ENCODE measurements at places on chromosomes 1 and 21. TPM values are rescaled to one million over a fixed set of nuclear protein-coding genes. Genes with fewer than 3 reads are reported as not detected.

GRCh38 chr1:151680391-151680790, 36.2 kb downstream of the CELF3 start:
- DNase-seq: no peak

DNA sequence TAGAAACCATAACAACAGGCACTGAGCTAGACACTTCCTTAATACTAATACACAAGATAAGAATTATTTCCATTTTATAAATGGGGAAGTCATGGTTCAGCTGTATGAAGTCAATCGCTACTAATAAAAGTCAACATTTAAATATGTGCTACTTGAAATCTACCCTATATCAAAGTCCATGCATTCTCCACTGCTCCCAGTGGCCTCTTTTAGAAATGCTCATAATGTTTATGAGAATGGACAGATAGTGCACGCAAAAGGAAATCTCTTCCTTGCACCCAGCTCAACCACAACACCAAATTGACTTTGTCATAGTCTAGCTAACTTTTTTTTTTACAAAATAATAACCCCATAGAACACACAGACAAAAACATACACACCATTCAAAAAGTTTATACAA, 281.7 kb upstream of the CXADR start:
- DNase-seq: no peak

GRCh38 chr21:45899317-45900033, 82.1 kb upstream of the COL6A1 start:
- no peak for DNase-seq

DNA sequence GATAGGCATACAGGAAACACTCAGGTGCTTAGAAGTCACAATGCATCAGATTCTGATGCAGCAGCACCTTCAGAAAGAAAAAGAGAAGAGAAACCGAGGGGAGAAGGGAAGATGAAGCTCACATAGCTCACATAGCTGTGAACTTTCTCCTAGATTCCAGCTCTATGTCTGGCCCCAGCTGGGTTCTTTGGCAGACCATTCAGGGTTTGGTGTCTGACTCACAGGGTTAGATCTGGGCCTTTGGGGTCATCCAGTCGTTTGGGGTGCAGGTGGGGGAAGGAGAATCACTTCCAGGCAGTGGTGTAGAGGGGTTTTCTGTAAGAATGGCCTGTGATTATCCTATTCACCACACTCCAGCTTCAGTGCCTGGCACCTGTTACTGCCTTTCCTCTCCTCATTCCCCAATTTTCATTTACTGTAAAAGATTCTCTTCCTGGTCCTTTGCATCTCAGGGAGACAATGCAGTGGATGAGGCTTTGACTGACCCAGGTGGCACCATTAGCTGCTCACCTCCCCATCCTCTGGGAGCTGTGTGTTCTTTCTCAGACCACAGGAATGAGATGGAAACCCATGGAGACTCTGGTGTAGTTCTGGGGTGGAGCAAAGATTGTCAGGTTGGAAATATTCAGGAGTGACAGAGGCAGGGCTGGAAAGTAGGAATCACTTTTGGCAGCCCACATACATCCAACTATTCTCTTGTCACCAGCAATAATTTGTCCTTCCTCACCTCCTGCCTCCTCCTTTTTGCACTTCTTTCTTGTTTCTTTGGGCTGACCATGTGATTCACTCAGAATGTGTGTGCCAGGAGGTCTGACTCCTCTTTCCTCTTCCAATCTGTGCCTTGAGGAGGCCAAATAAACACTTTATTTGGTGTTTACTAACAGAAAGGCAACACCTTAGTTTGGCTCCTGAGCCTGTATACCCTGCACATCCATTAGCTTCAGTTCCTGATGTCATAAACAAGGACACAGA, 103.3 kb downstream of the PAPPA2 start:
- DNase-seq: no peak

GRCh38 chr1:86146566-86146965, 10.0 kb downstream of the COL24A1 start:
- no peak for DNase-seq

DNA sequence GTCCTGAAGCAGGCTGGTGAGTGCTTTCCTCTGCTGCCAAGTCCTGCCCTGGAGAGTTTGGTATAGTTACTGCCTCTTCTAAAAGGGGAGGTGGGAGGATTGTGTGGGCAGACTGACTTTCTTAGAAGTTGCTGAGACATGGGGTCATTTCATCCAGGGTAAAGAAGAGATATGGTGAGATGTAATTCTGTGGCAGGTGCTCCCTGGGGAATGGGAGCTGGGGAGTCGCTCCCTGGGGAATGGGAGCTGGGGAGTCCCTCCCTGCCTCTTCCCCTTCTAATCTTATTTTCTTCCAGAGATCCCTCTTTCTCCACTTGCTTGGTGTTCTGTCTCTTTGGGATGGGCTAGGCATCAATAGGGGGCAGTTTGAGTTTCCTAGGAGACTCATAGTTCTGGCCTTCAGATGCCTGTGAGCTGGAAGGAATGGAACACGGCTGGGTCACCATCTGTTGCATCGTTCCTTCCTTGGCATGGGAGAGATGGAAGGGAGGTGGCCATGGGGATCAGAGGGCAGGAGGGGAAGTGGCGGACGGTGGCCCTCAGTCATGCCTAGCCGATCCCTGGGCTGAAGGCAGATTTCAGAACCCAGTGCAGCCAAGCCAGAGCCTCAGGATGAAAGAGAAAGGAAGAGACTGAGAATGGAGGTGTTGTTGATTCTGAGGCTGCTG, 59.0 kb downstream of the NFASC start:
- no peak for DNase-seq

DNA sequence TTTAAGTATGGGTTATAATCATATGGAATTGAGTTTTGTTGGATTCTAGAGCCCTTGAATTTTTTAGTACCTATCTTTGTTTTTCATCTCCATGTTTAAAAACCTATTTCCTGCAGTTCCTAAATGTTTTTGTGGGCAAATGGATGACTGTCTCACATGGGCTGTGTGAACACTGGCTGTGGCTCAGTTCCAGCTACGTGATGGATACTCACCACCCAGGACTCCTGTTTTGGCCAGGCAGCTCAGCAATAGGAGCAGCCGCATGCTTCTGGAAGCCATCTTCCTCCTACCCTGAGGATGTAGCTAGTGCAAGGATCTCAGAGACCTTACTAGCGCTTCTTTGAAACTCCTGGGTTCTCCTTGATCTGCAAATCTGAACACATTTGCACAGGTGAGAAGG, 2.8 kb downstream of the REG4 start:
- no peak for DNase-seq

GRCh38 chr21:14533499-14534428, 12.4 kb downstream of the SAMSN1 start:
- DNase-seq: peak; percentile 20

- DNase-seq: no peak
These were observed 5.0 kb downstream of the RAP1GAP start for GRCh38 chr1:21663951-21664805.

DNA sequence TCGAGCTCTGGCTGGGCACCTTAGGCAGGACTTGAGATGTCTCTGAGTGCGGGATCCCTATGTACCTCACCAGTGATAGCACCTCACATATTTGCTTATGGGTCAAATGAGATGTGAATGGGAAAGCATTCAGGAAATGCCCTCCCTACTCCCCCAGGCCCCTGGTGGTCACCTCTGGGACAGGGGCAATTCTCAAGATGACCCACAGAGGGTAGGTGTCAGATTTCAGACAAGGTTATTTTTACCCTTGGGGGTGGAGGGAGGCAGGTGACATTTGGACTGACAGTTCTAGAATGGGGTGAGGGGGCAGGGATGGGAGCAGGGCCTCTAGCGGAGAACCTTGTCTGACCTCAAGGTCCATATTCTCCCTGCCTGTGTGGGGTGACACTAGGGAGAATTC, 27.1 kb downstream of the ACOT11 start:
- DNase-seq: no peak

GRCh38 chr1:168628807-168629206, 52.4 kb downstream of the XCL1 start:
- peak; percentile 68 for DNase-seq

DNA sequence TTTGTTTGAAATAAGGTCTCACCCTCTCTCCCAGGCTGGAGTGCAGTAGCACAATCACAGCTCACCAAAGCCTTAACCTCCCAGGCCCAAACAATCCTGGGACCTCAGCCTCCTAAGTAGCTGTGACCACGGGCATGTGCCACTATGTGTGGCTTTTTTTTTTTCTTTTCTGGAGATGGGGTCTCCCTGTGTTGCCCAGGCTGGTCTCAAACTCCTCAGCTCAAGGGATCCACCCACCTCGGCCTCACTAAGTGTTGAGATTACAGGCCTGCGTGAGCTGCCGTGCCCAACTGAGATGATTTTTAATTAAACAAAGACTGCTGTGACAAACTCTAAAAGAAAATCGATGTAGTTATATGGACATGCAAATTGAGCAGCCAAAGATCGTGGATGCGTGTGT, 768.4 kb upstream of the ADGRL2 start:
- no peak for DNase-seq

DNA sequence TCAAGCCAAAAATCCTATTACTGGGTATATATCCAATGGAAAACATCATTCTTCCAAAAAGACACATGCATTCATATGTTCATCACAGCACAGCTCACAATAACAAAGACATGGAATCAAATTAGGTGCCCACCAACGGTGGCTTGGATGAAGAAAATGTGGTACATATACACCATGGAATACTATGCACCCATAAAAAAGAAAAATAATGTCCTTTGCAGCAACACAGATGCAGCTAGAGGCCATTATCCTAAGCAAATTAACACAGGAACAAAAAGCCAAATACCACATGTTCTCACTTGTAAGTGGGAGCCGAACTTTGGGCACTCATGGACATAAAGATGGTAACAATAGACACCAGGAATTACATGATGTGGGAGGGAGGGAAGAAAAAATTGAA, 113.6 kb downstream of the MRPL39 start:
- no peak for DNase-seq

DNA sequence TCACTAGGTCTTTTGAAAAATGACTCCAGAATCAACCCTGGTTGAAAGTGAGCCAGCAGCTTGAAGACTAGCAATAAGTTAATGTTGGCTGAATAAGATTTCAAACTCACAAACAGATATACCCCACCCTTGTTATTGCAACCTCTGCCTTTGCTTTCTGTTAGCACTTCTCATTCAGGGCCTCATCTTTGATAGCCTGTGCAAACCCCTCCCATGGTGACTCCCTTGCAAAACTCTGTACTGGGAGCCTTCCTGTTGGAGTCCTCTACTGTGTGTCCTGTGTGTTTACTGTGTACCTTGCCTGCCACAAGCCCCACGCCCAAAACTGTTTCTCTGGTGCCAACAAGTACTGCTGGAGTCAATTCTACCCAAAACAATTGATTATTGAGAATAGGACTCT, 50.2 kb downstream of the ZNF678 start:
- no peak for DNase-seq

- DNase-seq: peak; percentile 81
These were observed 86.6 kb downstream of the DMRTB1 start for GRCh38 chr1:53545663-53546408.

GRCh38 chr1:175591083-175591743, 152.2 kb downstream of the TNR start:
- no peak for DNase-seq

DNA sequence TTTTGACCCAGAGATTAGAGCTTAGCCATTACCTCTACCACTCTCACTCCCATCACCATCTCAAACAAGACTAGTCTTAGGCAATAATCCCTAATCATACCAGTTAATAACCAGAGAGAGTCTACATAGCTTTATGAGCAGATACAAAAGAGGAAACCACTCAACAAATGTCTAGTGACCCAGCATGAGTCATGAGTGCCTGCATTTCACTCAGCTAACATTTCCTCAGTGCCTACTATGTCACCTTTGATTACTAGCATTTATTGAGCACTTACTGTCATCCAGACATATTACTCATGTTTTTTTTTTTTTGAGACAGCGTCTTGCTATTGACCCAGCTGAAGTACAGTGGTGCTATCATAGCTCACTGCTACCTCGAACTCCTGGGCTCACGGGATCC, 35.9 kb upstream of the GALNT2 start:
- DNase-seq: no peak

GRCh38 chr1:89589515-89589914, 43.4 kb upstream of the LRRC8C start:
- no peak for DNase-seq

DNA sequence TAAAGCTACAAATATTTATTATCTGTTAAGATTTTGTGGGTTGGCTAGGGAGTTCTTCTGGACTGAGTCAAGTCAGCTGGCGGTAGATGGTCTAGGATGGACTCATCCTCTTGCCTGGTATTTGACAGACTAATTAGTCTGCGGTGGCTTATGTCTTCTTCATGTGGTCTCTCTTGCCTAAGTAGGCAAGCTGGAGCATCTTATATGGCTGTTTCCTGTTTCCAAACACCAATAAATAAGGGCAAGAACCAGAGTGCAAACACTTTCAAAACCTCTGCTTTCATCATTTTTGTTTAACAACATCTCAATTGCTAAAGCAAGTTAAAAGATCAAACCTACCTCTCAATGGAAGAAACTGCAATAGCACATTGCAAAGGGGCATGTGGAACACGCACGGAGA, 484.8 kb downstream of the PTPRC start:
- peak; percentile 4 for DNase-seq

GRCh38 chr1:220878191-220879075, 810 bp upstream of the HLX start:
- DNase-seq: no peak

- DNase-seq: peak; percentile 48
These were observed 14.1 kb downstream of the PEA15 start for GRCh38 chr1:160219062-160219929.

DNA sequence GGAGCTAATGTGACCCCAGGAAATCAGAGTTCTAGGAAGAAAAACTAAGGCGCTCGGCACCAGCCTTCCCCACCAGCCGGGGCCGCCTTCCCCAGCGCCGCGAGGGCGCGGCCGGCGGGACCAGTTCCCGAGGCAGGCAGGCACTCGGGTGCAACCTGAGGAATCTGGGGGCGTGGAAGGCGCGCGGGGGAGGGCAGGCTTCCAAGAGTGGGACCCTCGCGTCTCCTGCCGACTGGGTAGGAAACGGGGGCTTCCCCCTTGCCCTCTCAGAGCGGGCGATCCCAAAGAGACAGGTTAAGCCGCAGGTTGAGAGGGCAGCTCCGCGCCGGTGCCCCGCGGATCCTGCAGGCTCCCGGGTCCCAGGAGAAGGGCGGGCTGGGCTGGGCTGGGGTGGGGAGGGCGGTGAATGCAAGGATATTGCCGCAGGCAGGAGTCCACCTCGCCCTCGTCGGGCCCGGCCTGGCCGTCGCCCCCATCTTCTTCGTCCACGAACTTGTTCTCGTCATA, 431 bp downstream of the ARPC5 start:
- DNase-seq: no peak

DNA sequence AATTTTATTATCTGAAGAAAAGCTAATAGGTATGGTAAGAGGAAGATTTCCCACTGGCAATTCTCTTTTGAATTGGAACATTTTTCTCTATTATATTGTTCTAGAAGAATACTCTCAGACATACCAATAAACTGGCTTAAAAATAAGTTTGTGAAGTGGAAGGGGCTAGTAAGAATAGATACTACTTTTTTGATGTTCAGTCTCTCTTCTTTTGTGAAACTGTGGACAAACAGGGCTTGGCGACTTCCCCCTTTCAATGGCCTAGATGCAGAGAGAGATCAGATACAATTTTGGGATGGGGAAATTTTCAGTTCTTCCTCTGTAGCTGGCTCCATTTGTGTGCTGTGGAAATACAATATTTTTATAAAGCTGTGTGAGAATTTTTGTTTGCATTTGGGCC, 2.5 kb downstream of the PBX1 start:
- DNase-seq: no peak

Gene RIPPLY3
- total RNA-seq: not detected

Gene TAL1
- 0.27 TPM for total RNA-seq

Gene CSF1
- 18.9 TPM for total RNA-seq

Gene LCE6A
- total RNA-seq: not detected

Gene TFF1
- not detected for total RNA-seq

Gene BRINP2
- 0.39 TPM for total RNA-seq

Gene CCDC185
- not detected for total RNA-seq

Gene PTAFR
- 0.04 TPM for total RNA-seq

Gene RAB42
- total RNA-seq: not detected

Data from H4 (cell line).